Heart left ventricle (tissue), 16 donors: ENCODE measurements at places on chromosomes 4 and X.
A peak's percentile ranks its signal among the peaks of the same experiment; 100 is the strongest.

- no peak for DNase-seq
Measured at GRCh38 chrX:3380603-3381002, 34.2 kb upstream of the MXRA5 start.

GRCh38 chr4:150224896-150225591 is 146.8 kb downstream of the DCLK2 start:
- DNase-seq: no peak

- DNase-seq: no peak
Measured at GRCh38 chrX:118755633-118756032, 28.2 kb downstream of the IL13RA1 start.

GRCh38 chr4:169115897-169116254 is 105.8 kb upstream of the CBR4 start:
- DNase-seq: no peak

DNA sequence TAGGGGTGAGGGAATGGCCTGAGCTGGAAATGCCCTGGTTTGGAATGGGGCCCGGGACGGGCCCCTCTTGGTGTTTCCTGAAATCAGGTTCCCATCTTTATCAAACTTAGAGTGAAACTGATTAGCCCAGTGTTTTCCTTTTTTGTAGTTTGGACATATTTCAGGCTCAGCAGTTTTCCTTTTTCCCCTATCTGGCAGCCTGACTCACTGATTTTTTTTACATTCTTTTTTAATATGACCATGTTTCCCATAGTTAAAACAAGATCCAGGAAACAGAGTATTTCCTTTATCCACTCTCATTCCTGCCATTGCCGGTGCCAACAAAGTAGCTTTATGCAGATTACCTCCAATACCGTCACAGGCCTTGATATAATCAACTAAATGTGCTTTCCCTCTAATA is 20.5 kb upstream of the C4orf17 start:
- no peak for DNase-seq

DNA sequence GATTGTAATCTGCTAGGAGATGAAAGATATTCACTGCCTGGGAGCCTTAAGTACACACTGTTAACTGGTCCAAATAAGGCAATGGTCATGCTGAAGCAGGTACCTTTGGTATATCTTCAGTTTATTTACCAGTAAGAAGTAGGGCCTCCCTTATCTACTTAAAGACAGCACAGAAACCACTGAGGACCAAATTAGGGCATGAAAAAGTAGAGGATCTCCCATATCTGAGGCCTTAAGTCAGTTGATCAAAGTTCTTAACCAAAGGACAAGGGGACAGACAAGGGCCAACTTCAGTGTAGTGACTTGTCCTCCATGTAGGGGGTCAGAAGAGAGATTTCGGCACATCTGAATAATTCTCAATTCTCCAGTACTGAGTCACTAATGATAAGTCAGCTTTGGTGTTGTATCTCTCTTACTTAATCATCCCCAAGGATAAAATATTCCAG is 59.1 kb downstream of the AMELX start:
- DNase-seq: no peak

GRCh38 chr4:8594097-8595038 is 1.8 kb downstream of the CPZ start:
- DNase-seq: peak; percentile 48

GRCh38 chrX:109830704-109831206 is 97.7 kb upstream of the ACSL4 start:
- DNase-seq: no peak

DNA sequence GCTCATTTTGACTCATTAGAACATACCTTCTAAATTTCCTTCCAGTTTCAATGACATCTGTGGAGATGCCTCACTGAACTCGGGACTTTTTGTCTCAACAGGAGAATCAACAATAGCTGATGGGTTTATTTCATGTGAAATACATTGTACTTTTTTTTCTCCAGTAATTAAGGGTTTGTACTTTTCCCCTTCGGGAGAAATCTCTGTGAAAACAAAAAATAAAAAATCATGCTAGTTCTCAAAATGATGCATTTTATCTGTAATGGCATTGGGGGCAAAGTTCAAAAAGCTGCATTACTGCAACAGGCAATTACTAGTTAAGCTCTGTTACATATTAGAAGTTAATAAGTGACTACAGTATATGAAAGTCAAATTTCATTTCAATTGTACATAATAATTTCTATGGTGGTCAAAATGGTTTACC is 167.3 kb upstream of the SH3RF1 start:
- no peak for DNase-seq

DNA sequence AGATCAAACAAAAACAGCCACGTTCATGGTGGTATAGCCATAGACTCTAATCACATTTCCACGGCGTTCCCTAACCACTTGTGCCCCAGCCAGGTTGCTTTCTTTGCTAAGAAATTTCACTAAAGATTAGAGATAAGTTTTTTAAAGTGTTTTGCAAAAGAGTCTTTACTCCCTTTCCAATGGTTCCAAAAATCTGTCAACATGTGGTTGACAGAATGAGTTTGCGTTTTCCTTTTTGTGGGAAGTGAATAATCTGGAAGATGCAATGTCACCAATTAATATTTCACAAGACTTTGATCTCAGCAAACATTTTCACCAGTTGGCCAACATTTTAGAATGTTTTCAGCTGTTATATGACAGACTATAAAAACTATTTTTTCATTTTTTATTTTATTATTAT is 35.3 kb downstream of the CXCL1 start:
- DNase-seq: no peak

DNA sequence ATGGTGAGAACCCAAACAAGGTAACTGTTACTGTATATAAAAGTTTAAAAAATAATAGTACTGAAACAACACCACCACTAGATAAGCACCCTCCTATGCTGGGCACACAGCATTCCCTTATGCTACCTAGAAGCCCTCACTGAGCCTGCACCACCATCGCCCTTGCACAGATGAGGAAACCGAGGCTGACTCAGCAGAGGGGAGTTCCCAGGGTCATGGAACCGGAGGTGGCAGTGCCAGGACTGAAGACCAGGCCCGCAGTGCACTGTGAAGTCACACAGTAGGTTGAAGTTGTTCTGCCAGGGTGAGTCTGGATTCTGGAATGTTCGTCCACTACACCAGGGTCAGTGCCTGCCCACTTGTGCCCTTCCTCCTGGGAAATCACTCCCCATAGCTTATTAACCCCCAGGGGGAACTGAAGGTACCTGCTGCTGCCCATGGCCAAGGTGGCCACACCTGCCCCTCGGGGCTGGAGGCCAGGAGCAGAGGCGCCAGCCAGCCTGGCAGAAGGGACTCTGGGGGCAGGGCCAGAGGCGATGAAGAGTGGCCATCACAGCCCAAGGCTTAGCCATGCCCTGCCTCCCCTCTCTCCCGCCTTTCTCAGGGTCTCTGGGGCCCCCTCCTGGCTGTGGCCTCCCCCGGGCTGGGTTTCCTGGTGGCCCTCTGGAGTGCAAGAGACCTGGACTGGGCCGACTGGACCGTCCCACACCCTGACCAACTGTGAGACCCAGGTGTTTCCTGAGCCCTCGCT is 15.1 kb upstream of the ABLIM2 start:
- no peak for DNase-seq

- DNase-seq: no peak
Measured at GRCh38 chr4:3499710-3500109, 32.5 kb downstream of the LRPAP1 start.

- no peak for DNase-seq
Measured at GRCh38 chrX:38654302-38654701, 93.0 kb downstream of the TSPAN7 start.

GRCh38 chr4:41799126-41799525 is 50.6 kb upstream of the PHOX2B start:
- no peak for DNase-seq

DNA sequence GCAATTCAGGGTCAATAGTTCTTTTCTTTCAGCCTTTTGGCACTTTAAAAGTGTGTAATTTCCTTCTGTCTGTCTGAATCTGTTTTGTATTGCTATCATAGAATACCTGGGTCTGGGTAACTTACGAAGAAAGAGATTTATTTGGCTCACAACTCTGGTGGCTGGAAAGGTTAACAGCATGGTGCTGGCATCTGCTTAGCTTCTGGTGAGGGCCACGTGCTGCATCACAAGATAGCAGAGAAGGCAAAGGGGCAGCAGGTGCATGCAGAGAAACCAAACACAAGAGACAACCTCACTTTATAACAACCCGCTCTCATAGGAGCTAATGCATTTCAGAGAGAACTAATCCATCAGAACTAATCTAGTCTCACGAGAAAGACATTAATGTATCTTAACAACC is 18.8 kb downstream of the RGN start:
- DNase-seq: no peak

DNA sequence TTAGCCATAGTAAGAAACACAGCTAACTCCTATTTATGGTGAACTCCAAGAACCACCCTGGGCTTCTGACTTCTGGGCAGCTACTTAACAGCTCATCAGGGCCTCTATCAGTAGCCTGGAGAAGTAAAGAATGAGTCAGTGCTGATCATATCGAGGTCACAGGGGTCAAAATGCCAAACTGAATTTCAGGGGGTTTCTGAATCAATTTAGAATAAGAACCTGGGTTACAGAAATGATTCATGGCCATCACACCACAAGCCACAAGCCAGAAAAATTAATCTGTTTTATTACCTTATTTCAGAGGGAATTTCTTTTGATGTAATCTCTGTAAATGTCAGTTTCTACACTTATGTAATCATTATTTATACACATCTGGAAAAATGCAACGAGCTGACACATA is 64.4 kb downstream of the CHST7 start:
- DNase-seq: no peak

- DNase-seq: no peak
Measured at GRCh38 chr4:89994176-89994873, 99.7 kb downstream of the MMRN1 start.

DNA sequence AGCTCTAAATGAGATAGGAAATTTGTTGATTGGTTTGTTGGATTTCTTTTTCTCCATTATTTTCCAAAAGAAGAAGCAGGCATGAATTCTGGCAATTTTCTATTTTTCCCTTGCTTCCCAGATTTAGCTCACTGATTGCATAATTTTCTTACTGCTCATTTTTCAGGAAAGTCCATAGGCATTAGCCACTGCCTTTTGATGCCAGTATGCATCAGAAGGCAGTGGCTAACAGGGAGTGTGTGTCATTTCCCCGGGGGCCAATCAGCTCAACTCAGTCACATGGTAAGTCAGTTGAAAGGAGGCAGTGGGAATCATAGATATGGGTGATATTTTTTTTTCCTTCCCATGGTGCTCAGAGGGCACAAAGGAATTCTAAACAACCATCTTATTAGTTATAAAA is 156.7 kb downstream of the TRIML1 start:
- DNase-seq: no peak

DNA sequence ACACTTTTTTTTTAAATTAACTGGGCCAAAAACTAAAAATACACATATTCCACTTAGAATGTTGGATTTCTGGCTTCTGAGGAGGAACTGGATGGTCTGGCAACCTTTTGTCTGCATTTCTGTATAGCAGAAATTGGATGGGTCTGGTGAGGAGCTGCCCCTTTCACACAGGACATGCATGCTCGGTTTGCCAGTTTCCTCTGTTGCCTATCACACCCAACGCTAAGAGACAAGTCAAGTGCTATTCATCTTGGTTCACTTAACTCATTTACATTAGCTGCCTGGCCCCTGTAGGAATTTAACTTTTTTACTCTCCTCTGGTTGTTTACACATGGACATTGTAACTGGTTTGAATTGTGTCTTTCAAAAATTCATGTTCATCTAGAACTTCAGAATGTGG is 195.7 kb downstream of the PACRGL start:
- no peak for DNase-seq

DNA sequence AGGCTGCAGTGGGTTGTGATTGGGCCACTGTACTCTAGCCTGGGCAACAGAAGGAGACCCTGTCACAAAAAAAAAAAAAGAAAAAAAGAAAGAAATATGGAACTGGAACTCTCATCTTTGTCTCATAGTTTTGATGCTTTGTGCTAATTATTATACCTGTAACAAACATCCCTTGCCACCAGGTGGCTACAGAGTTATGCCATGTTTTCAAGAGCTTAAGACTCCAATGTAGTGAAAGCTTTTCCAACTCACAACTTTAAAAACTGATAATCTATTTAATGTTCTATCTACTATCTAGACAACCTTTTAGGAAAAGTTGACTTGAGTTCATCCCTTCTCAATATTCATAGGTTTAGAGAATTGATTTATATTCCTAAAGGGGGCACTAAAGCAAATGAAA is 42.4 kb downstream of the HTR2C start:
- no peak for DNase-seq

DNA sequence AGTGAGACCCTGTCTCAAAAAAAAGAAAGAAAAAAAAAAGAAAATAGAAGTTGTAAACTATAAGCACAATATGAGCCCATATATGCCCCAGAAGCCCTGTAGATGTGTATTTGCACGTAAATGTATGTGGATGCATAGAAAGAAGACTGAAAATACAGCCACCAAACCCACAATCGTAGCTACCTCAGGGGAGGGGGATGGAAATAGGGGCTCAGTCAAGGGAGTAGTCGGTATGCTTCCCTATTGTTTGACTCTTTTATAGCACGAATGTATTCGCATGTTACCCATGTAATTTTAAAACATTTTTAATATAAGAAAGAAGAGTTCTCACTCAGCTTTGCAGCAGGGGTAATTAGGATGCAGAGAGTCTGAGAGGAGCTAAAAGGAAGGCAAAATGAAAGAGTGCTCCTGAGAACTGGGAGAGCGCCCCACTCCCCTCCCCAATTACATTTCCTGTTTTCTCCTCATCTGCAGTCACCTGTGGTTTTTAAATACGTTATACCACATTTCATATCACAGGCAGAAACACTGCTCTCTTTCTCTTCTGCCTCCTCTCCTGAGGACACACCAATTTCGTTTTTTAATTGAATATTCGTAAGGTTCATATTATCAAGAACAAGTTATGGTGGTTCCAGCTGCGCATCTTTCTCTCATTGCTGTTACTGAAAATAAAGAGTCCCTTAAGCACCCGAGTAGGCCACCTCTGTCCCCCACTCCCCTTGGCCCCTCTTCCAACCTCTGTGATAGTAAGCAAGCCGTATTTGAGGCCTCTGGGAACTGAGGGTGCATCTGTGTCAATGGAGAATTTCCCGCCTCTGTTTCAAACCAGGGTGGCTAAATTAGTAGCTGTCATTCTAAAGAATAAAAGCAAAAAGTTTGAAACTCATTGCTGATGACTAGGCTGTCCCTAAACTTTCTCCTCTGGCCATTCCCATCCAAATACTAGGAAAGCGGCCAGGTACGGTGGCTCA is 10.7 kb downstream of the SEPTIN6 start:
- no peak for DNase-seq

GRCh38 chr4:174873931-174874330 is 44.2 kb upstream of the ADAM29 start:
- no peak for DNase-seq

- peak; percentile 48 for DNase-seq
Measured at GRCh38 chr4:76197031-76197743, 16.4 kb downstream of the SCARB2 start.

- no peak for DNase-seq
Measured at GRCh38 chr4:55475394-55476243, 71.1 kb downstream of the CLOCK start.

DNA sequence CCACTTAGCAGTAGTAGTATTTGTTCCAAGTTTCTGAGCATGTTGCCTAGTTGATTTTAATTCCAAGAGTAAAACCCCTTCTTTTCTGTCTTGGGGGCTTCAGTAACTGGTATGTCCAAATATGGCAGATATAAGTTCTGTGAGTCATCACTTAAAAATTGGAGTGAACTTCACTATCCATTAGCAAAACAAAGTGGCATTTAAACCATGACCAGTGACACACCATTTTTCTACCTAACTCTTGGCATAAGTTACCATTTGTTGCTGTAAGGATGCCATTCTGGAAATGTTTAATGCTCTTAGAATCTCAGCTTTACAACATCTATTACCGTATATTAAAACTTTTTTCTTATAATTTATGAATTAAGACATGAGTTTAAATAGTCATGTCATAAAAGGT is 102.0 kb downstream of the CBR4 start:
- no peak for DNase-seq
